Ammon's horn (tissue), 1 donor: ENCODE measurements at places on chromosomes 13 and 19.
A peak's percentile ranks its signal among the peaks of the same experiment; 100 is the strongest.

- DNase-seq = no peak
These were observed 18.5 kb downstream of the TMED1 start for GRCh38 chr19:10817291-10818038.

DNA sequence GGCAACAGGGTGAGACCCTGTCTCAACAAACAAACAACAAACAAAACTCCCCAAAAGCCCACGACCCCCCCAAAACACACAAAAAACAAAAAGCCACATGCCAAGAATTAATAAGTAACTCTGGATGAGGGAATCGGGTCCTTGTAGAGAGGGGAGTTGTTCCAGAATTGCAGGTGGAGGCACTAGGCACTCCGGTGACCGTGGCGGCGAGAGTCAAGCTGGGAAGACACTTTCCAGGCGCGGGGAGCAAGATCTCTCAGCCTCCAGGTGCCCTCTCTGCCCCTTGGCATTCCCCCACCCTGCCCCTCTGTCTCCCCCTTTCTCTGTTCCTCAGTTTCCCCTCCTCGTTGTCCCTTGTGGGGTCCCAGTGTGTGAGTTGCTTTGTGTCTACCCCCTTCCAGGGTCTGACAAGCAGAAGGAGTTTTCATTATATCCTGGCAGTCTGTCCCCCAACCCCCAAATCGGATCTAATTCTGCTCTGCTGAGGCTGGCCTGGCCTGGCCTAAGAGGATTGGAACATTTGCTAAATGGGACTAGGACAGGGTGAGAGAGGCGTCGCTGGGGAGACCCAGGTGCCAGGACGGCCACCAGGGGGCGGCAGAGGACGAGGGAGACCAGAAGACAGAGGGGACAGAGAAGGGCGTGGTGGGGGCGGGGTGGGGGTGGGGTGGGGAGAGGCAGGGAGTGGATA lies 8.3 kb upstream of the CRX start:
- DNase-seq = peak; percentile 46

GRCh38 chr19:55673889-55674288 lies 1.1 kb upstream of the EPN1 start:
- no peak for DNase-seq

DNA sequence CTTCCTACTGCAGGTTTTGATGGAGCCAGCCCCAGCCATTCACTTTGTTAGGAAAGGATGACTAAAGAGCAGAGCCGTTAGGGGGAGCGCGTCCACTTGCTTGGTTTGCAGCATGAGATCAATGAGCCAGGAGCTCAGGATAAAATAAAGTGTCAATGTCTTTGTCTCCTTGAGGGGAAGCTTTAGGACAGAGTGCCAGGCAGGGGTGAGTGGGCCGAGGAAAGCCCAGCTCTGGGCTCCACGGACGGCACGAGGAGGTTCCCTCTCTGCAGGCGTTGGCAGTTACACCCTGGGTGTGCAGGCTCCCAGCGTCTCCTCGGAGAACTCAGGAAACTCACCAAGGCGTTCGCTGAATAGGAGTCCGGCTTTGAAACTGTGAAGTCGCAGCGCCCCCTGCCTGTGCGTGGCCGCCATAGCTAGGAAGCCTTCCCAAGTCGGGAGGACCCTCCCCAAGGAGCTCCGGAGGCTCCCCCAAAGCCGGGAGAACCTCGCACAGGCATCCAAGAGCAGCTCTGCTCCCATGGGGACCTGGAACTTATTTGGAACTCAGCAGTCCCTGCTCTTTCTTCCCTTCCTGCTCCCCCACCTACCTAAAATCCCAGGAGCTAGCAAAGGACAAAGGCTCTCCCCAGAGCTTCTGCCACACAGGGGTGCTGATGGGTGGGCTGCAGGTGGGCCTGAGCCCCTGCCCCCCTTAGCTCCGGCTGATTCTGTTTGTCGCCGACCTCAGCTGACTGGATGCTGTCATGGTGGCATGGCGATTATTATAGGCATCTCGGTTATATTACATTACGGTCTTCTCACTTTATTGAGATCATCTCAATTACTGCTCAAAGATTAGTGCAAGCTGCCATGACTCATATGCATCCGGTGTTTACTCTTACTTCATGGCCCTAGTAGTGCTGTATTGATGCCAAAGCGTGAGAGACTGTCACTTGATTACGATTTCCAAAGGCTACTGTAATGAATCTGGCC lies 34.4 kb downstream of the GSX1 start:
- DNase-seq = peak; percentile 88

DNA sequence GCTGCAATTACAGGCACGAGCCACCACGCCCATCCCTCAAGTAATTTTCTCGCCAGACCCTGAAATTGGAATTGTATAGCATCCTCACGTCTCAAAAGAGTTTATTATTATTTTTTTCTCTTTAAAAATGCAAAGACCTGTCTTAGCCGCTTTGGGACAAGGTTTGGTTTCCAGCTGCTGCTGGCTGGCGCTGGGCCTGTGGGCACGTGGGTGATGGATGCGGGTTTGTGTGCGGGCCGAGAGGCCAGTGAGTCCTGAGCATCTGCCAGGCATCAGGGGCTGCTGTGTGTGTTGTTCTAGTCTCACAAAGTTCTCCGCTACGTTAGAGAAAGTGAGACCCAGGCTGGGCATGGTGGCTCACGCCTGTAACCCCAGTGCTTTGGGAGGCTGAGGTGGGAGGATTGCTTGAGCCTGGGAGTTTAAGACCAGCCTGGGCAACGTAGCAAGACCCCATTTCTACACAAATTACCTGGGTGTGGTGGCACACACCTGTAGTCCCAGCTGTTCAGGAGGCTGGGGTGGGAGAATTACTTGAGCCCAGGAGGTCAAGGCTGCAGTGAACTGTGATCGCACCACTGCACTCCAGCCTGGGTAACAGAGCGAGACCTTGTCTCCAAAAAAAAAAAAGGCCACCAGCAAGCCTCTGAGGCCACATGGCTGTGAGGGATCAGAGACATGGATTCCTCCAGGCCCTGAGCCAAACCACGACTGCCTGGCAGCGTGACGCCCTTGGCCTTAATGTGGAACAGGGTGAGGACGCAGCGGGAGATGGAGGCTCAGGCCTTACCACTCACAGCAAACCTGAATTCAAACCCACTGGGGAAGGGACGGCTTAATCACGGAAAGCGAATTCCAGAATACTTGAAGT lies 4.7 kb upstream of the TMPRSS9 start:
- no peak for DNase-seq

GRCh38 chr13:102875256-102875655 lies 29.4 kb downstream of the ERCC5 start:
- DNase-seq = no peak

- no peak for DNase-seq
These were observed 14.4 kb upstream of the PLAUR start for GRCh38 chr19:43684326-43684725.

- DNase-seq = no peak
These were observed 16.8 kb downstream of the ADGRE2 start for GRCh38 chr19:14761607-14762006.

DNA sequence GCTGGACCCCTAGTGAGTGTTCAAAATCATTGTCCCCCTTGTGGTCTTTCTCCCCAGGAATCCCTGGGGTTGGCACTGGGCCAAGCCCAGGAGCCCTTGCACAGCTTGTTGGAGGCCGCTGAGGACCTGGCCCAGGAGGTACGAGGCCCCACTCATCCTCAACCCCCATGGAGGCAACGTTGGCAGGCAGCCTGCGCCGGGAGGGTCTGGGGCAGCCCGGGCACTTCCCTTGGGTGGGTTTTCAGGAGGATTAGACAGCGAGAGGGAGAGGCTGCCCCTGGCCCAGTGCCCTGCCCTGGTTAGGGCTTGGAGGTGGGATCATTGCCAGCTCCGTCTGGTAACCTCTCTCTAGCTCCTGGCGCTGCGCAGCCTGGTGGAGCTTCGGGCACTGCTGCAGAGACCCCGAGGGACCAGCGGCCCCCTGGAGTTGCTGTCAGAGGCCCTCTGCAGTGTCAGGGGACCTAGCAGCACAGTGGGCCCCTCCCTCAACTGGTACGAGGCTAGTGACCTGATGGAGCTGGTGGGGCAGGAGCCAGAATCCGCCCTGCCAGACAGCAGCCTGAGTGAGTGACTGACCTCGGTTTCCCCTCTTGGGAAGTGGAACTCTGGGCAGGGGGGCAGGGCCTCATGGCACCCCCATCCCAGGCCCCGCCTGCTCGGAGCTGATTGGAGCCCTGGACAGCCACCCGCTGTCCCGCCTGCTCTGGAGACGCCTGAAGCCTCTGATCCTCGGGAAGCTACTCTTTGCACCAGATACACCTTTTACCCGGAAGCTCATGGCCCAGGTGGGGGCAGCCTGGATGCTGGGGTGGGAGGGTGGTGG lies 3.0 kb downstream of the ABCA7 start:
- DNase-seq = no peak

DNA sequence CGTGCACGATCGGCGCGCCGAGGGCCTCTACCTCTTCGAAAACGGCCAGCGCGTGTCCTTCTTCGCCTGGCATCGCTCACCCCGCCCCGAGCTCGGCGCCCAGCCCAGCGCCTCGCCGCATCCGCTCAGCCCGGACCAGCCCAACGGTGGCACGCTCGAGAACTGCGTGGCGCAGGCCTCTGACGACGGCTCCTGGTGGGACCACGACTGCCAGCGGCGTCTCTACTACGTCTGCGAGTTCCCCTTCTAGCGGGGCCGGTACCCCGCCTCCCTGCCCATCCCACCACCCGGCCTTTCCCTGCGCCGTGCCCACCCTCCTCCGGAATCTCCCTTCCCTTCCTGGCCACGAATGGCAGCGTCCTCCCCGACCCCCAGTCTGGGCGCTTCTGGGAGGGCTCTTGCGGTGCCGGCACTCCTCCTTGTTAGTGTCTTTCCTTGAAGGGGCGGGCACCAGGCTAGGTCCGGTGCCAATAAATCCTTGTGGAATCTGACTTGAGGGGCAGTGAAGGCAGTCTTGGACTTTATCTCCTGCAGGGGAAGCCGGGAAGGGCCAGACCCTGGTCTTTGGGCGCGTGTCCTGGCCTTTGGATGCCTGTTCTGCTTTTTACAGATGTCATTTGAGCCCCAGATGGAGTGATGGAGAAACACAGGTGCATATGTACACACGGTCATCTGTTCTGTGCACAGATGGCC lies 2.2 kb downstream of the CLEC11A start:
- no peak for DNase-seq

DNA sequence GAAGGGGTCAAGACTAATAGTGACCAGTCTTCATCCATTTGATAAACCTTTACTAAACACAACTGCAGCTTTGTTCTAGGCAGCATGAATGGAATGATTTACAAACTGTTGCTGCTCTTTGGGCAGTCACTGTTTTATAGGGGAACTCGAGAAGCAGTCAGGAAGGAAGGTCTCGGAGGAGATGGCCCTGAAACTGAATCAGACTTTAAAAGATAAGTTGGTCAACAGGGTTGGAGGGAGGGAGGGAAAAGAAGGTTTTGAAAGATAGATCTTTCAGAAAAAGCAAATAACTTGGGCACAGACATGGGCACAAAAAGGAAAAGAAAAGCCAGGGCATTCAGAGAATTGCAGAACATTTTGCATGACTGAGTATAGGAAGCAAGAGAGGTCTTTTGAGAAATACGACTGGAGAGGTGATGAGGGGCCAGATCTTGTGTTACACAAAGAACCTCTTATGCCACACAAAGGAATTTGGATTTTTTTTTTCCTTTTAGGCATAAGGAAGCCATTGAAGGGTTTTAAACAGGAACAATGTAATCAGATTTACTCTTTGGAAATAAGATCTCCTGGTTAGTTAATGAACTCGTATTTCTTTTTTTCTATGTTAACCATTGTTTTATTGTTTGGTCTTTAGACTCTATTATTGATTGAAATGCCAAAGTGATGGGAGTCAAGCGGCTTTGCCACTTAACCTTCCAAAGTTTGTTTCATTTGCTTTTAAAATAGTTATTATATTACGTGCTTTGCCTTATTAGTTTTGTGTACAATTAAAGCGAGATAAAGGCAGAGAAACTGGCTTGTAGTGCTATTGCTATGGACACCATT lies 37.5 kb upstream of the SACS start:
- DNase-seq = peak; percentile 28

DNA sequence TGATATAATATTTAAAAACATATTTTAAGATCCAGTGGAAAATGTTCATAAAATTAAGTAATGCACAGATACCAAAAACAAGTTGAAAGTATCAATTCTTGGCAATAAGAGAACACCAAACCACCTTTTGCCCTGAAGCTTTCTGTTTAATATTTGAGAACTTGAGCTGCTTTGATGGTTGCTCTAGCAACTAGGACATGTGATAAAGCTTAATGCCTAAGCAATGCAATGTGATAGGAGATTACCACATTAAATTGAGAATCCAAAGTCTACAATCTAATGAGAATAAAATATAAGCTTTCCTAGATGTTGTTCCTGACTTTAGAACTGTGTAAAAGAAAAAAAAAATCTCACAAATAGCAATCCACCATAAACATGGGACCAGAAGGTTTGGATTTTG lies 1367.5 kb upstream of the PCDH9 start:
- DNase-seq = no peak

DNA sequence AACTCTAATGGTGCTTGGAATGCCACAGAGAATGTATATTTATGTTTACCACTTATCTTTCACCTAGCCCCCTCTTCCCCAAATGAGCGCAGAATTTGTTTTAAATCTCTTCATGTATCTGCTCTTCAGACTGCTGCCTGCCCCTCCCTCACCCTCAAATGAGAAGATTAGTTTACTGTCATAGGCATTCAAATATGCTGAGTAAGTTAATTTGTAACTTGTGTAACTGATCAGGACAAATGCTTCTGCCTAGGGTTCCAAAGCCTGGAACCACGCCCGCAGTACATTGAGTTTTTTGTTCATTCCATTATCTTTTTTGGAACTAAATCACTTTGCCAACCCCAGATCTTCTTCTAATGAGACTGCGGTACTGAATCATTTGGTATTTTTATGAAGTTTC lies 74.5 kb downstream of the ATP8A2 start:
- DNase-seq = no peak

- DNase-seq = peak; percentile 74
These were observed 6.1 kb upstream of the LMNB2 start for GRCh38 chr19:2462635-2463421.

GRCh38 chr19:18499055-18499775 lies 22.7 kb downstream of the ELL start:
- DNase-seq = no peak

DNA sequence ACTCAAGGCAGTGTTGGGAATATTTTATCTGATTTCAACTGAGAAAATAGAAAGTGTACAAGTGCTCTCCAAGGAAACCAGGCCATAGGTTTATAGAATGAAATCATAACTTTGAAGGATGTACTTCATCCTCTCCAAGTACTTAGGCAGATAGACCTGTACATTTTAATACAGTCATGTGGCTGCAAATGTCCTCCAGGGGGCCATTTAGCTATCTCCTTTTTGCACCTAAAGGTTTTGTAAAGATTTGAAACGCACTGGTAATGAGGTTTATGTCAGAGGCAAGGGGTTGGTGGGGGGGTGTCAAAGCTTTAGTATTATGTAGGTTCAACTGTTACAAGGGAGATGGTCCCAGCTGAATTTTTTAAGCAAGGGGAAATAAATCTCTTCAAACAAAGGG lies 364.4 kb downstream of the DCT start:
- DNase-seq = no peak
